ENCODE measurements at places on chromosomes 6 and 20. TPM values are rescaled to one million over a fixed set of nuclear protein-coding genes. Genes with fewer than 3 reads are reported as not detected.

AGER gene
- total RNA-seq = 0.85 TPM

CFAP61 gene
- total RNA-seq = 23.2 TPM

MAP1LC3A gene
- total RNA-seq = 39.5 TPM

NKAPL gene
- 9.4 TPM for total RNA-seq

SLC44A4 gene
- 0.23 TPM for total RNA-seq

RSPO3 gene
- total RNA-seq = 23.1 TPM

HCK gene
- total RNA-seq = 1.9 TPM

SPINT3 gene
- not detected for total RNA-seq

BMP6 gene
- total RNA-seq = 4.9 TPM

AFG1L gene
- total RNA-seq = 10.4 TPM

SIRPD gene
- total RNA-seq = not detected

Data from psoas muscle (tissue), 8 donors.